ENCODE measurements at places on chromosomes 7 and 10. TPM values are rescaled to one million over a fixed set of nuclear protein-coding genes. Genes with fewer than 3 reads are reported as not detected.

- no peak for DNase-seq
Measured at GRCh38 chr10:97363071-97363470, 28.5 kb upstream of the FRAT2 start.

DNA sequence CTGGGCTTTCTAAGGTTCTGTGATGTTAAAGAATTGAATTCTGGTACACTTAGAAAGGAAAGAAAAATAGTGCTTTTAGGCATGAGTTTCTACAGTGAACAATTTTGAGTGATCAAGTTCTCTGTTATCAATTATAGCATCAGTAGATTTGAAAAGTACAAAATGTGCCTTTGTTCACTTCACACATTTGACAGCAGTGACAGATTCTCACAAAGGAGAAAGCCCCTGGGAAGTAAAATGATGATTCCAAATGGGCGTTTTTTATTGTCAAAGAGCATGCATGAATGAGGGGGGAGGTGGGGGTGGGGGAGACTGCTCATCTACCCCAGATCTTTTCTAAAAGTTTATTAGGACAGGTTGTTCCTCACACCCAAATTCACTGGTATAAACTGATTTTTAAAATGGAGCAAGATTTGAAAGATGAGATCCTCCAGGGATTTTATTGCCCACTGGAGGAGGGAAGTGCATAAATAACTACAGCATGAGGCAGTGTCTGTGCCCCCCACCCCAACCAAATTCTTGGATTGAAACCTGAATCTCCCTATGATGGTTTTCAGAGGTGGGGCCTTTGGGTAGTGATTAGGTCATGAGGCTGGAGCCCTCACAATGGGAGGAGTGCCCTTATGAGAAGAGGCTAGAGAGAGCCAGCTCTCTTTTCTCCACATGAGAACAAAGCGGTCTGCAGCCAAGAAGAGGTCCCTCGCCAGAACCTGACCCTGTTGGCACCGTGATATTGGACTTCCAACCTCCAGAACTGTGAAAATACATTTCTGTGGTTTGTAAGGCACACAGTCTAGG, 79.5 kb downstream of the AOAH start:
- DNase-seq = no peak

GRCh38 chr7:78718212-78718611, 735.3 kb downstream of the MAGI2 start:
- DNase-seq = no peak

DNA sequence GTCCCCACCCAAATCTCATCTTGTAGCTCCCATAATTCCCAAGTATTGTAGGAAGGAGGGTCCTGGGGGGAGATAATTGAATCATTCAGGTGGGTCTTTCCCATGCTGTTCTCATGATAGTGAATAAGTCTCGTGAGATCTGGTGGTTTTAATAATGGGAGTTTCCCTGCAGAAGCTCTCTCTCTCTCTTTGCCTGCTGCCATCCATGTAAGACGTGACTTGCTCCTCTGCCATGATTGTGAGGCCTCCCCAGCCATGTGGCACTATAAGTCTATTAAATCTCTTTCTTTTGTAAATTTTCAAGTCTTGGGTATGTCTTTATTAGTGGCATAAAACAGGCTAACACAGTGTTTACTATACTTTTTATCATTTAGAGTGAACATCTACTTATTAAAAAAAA, 338.8 kb downstream of the ANKRD7 start:
- no peak for DNase-seq

The GJD4 gene
- not detected for polyA plus RNA-seq

GRCh38 chr10:102935939-102936605, 18.0 kb downstream of the CNNM2 start:
- no peak for DNase-seq

DNA sequence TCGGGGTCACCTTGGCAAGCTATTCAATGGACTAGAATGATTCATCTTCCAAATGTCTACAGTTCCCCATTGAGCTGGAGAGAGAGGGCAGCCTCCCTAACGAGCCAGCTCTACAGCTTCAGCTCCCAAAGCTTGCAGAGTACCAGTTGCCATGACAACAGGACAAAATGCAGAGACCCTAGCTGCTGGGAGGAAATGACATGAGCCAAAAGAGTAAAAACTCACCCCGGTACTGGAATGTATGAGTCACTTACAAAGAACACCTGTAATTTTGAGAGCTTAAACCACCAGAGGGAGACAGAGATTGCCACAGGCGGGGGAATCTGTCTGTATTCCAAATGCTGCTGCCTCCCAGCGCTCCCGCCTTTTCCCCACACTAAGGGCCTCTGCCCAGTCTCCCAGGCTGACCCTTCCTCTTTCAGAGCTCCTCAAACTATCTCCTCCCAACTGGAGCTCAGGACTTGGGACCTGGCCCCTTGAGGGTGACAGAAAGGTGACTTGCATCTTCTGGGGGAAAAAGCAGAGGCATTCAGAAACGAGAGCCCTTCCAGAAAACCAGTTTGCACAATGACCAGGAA, 95.5 kb downstream of the CUL2 start:
- peak; percentile 91 for DNase-seq

The EBLN1 gene
- not detected for polyA plus RNA-seq
